ENCODE measurements at places on chromosomes 1 and 21.

DNA sequence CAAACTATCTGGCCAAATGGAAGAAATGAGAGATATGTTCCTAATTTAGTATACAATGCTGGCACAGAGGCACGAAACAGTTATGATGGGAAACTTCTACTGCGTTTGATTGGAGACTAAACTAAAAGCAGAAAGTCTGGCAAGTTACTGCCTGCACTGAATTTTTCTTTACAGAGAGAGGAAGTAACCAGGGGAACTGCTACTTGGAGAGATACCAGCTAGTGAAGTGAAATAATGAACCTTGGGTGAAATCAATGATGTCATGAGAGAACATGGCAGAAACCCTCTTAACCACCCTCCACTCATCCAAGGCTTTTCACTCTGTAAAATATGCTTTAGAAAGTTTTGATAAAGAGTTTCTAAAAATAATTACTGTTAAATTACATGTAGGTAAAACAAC, 29.3 kb downstream of the NIBAN1 start:
- H3K36me3 ChIP-seq = peaks cover 11% of the 10 kb centered on the region
- H3K27me3 ChIP-seq = no peaks in the 10 kb centered on the region
- peaks cover 8% of the 10 kb centered on the region for H3K4me1 ChIP-seq
- no peak overlapping the region for H3K27ac ChIP-seq
- H3K4me3 ChIP-seq = no peak overlapping the region
- DNase-seq = no peak

- H3K4me1 ChIP-seq = no peaks in the 10 kb centered on the region
- H3K27ac ChIP-seq = no peak overlapping the region
- no peak for DNase-seq
- H3K27me3 ChIP-seq = no peaks in the 10 kb centered on the region
Measured at GRCh38 chr1:208421486-208421885, 177.3 kb upstream of the PLXNA2 start.

DNA sequence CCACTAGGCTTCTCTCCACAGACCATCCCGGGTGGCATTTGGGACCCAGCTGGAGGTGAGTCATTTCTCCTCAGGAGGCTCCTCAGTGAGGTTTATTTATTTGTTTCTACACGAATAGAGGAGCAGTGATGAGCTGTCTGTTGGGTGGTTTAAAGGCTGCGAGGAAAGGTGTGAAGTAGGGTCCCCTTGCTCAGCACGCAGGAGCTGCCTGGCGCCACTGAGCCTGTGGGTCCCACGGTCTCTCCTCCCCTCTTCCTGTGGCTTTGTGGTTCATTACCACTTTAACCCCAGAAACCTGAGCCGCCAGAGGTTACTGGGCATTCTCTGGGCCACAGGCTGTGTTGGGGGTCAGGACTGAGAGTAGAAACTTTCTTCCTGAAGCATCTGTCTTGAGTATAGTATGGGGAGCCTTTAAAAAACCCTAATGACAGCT, 39.9 kb downstream of the IL6R start:
- no peak overlapping the region for H3K4me3 ChIP-seq

- no peak overlapping the region for H3K4me3 ChIP-seq
- peaks cover 6% of the 10 kb centered on the region for H3K4me1 ChIP-seq
- peak overlapping the region; percentile 24 for H3K27ac ChIP-seq
- H3K27me3 ChIP-seq = no peaks in the 10 kb centered on the region
- H3K36me3 ChIP-seq = peaks cover 24% of the 10 kb centered on the region
Measured at GRCh38 chr21:44395260-44395659, 41.8 kb downstream of the TRPM2 start.

DNA sequence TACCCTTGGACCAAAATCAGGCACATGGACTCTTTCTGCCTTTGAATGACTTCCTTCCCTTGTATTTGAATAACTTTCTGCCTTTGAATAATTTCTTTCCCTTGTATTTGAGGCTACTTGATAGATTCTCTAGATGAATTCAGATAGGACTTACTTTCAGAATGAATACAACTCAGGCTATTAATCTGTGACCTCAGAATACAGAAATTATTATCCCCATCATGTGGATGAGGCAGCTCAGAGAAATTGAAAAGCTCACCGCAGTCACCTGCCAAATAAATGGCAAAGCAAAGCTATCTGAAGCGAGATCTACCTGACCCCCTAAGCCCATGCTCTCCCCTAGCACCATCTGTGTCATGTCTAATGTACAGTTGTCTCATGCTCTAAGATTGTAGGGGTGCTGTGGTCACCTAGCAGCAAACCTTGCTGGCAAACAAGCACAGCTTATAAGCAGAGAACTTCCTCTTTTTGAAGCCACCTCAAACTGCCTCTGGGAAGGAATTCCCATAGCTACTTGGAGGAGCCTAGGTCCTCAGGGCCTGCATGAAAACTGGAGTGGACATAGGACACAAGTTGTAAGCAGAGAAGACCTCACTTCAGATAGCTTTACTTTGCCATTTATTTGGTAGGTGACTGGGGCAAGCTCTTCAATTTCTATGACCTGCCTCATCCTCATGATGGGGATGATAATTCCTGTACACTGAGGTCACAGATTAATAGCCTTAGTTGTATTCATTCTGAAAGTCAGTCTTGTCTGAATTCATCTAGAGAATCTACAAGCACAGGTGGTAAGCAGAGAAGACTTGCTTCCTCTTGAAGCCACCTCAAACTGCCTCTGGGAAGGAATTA, 66.1 kb downstream of the FASLG start:
- H3K36me3 ChIP-seq = peaks cover 9% of the 10 kb centered on the region
- no peak overlapping the region for H3K27ac ChIP-seq
- H3K27me3 ChIP-seq = peaks cover 4% of the 10 kb centered on the region

DNA sequence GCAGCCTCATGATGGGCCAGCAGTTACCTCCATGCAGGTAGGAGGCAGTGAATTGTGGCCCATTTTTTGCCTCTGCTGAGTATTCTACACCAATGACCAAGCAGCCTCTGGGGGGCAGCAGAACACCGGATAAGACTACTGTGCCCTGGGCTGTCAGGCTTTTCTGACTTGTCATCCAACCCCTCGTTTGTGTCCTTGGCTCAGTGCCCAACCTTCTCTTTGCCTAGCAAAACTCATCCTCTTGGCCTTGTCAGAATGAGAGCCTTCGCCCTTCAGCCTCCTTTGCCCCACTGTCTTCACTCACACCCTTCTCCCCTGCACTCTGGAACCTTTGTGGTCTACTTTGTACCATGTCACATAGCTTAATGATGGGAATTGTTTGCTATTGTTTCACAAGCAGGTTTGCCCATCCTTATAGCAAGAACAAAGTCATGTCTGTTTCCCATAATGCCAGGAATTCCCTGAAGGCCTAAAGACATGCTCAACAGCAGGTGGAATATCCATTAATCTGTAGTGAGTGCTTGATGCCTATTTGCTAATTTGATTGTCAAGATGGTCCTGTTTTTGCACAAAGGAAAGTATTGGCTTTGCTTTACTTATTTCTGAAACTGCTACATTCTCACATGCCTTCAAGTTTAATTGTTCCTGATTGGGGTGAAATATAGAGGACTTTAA, 255.9 kb downstream of the HHAT start:
- H3K4me3 ChIP-seq = no peak overlapping the region
- peaks cover 6% of the 10 kb centered on the region for H3K4me1 ChIP-seq
- no peak overlapping the region for H3K27ac ChIP-seq
- H3K36me3 ChIP-seq = no peaks in the 10 kb centered on the region
- H3K27me3 ChIP-seq = peaks cover 1% of the 10 kb centered on the region

- H3K4me3 ChIP-seq = no peak overlapping the region
- DNase-seq = no peak
- H3K4me1 ChIP-seq = no peaks in the 10 kb centered on the region
- no peaks in the 10 kb centered on the region for H3K36me3 ChIP-seq
- no peak overlapping the region for H3K27ac ChIP-seq
- peaks cover 16% of the 10 kb centered on the region for H3K27me3 ChIP-seq
Measured at GRCh38 chr1:39142401-39143060, 62.0 kb upstream of the MACF1 start.

- H3K27me3 ChIP-seq = peaks cover 76% of the 10 kb centered on the region
- no peaks in the 10 kb centered on the region for H3K36me3 ChIP-seq
- no peak overlapping the region for H3K27ac ChIP-seq
- no peak overlapping the region for H3K4me3 ChIP-seq
- DNase-seq = no peak
Measured at GRCh38 chr21:45560106-45561021, 18.1 kb upstream of the SLC19A1 start.

DNA sequence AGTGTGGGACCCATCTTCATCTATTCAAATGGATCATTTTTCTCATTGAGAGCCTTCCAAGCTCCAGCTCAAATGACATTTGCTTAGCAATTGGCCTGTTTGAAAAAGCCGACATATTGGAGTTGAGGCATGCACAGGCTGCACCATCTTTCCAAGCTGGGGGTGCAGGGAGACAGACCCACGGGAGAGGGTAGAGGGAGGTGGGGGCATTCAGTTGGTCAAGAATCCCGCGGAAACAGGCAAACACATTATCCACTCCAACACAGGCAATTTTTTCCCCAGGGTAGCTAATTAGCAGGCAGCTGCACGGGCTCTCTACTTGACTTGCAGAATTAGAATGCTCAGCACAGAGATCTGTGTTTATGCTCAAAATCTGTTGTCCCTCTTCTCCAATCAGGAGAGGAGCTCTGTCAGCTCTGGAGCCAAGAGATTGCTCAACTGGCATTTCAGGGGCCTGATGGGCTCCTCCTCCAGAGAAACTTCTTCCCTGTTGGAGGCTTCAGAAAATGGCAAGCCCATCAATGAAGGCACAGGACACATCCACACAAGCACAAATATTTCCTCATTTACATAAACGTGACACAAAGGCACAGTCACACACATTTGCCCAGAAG, 267.8 kb downstream of the FOXD2 start:
- H3K27me3 ChIP-seq = peaks cover 67% of the 10 kb centered on the region

DNA sequence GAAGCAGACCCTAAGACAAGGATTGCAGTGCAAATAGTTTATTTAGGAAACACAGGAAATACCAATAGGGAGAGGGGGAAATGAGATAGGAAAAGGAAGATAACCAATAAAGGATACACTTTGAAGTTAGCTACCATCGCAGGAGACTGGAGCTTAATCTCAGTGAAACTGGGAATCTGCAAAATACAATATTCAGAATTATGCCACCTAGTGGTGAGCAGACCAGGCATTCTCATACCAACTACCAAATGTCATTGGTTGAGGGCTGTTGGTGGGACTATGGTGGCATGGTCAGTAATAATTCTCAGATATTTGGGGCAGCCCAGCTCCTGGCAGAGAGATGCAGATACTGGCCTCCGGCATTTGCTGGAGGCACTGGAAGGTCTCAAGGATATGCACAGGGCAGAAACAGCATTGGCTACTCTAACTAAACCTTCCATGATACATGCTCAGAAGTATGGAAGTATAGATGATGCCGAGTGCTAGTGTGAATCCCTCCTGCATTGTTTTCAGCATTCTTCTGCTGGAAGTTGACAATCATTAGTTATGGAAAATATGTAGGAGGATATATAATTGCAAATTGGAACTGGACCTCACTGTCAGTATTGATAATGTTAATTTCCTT, 11.8 kb upstream of the ZFP69B start:
- H3K4me3 ChIP-seq = no peak overlapping the region
- no peaks in the 10 kb centered on the region for H3K27me3 ChIP-seq
- peak; percentile 32 for DNase-seq
- peaks cover 5% of the 10 kb centered on the region for H3K36me3 ChIP-seq

DNA sequence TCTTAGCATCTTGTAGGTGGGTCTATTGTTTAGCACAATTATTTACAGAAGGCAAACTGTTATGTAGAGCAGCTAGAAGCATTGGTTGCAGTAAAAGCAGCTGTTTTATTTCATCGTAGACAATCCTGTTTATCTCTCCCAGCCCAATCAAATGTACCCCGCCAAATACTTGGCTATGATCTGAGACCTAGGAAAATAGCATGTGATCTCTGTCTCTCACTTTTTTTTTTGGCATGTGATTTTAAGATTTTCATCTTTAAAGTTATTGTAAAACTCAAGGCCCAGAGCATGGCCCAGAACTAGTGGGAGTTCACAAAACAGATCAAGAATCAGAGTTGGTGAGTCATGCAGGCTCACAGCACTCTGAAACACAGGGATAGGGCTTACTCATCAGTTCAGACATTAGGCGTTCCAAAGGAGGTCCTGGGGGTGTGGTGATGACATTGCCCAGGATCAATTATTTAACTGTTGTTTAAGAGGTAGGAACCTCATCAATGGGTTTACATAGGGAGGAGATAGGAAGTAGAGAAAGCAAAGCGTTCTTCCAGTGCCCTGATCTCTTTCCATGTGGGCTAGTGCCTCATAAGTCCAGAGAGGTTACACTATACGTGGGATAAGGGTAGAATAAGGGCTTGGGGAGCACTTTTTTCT, 40.2 kb downstream of the TBX19 start:
- DNase-seq = no peak
- H3K4me1 ChIP-seq = peaks cover 24% of the 10 kb centered on the region
- H3K27me3 ChIP-seq = no peaks in the 10 kb centered on the region
- H3K27ac ChIP-seq = no peak overlapping the region
- H3K36me3 ChIP-seq = peaks cover 4% of the 10 kb centered on the region
- H3K4me3 ChIP-seq = no peak overlapping the region

- H3K4me3 ChIP-seq = no peak overlapping the region
- no peaks in the 10 kb centered on the region for H3K4me1 ChIP-seq
- DNase-seq = no peak
- H3K36me3 ChIP-seq = no peaks in the 10 kb centered on the region
Measured at GRCh38 chr1:62981434-62981833, 197.5 kb downstream of the ATG4C start.

- peaks cover 92% of the 10 kb centered on the region for H3K4me1 ChIP-seq
- DNase-seq = no peak
- peak overlapping the region; percentile 58 for H3K4me3 ChIP-seq
- H3K27me3 ChIP-seq = no peaks in the 10 kb centered on the region
- peak overlapping the region; percentile 92 for H3K27ac ChIP-seq
Measured at GRCh38 chr1:226722240-226722900, 16.7 kb downstream of the ITPKB start.

DNA sequence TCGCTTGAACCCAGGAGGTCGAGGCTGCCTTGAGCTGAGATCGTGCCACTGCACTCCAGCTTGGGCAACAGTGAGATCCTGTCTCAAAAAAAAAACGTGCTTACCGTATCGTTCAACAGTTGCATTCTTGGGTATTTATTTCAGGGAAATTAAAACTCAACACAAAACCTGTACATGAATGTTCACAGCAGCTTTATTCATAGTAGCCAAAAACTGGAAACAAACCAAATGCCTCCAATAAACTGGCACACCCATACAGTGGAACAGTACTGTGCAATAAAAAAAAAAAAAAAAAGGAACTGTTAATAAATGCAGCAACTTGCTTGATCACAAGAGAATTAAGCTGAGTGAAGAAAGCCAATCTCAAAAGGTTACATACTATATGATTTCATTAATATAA, 6.7 kb downstream of the KHDRBS1 start:
- peaks cover 63% of the 10 kb centered on the region for H3K4me1 ChIP-seq
- peak overlapping the region; percentile 31 for H3K4me3 ChIP-seq
- H3K27me3 ChIP-seq = no peaks in the 10 kb centered on the region
- no peak for DNase-seq

Measured in activated naive CD4-positive, alpha-beta T cell treated with anti-CD3 and anti-CD28 coated beads, Interleukin-2, amount 10 ng/mL, durations not matched to agents 7 days and 5 days (primary cell).